ENCODE measurements at places on chromosomes 7 and 10.

DNA sequence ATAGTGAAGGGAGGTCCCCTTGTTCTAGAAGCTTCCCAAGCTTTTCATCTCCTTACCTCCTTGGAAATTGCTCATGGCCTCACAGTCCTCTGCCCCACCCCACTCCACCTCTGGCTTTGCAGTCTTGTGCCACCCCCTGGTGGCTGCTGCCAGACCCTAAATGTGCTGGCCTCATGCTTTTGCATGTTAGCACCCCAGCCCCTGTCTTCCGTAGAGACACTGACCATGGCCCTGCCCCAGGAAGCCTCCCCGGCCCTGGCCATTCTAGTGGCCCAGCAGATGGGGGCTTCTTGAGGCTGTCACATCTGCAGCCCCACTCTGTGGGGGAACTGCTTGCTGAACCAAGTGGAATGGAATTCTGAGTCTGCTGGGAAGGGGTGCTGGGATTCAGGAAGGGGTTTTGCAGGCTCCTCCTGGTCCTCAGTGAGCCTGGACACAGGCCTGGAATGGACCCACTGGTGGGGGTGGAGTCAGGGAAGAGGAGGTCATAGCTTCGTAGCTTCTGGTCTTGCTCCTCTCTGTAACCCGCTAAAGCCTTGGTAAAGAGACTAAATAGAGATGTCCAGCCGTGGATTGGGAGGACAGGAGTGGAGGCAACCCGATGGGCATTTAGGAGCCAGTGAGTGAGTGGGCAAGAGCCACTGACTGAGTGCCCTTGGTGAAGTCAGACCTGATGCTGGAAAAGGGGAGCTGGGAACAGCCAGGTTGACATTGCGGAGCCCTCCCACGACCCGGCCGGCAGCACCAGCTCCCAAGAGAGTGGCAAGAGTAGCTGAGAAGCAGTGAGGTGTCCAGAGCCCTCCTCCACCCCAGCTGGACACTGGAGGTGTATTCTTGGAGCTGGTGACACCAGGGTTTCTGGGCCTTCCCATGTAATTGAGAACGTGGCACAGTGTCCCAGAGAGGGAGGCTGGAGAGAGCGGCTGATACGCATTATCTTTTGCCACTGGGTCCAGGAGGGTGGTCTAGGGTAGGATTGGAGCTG is 20.9 kb downstream of the RAMP3 start:
- no peak for DNase-seq

GRCh38 chr7:131858611-131859010 is 302.2 kb upstream of the PODXL start:
- no peak for DNase-seq

DNA sequence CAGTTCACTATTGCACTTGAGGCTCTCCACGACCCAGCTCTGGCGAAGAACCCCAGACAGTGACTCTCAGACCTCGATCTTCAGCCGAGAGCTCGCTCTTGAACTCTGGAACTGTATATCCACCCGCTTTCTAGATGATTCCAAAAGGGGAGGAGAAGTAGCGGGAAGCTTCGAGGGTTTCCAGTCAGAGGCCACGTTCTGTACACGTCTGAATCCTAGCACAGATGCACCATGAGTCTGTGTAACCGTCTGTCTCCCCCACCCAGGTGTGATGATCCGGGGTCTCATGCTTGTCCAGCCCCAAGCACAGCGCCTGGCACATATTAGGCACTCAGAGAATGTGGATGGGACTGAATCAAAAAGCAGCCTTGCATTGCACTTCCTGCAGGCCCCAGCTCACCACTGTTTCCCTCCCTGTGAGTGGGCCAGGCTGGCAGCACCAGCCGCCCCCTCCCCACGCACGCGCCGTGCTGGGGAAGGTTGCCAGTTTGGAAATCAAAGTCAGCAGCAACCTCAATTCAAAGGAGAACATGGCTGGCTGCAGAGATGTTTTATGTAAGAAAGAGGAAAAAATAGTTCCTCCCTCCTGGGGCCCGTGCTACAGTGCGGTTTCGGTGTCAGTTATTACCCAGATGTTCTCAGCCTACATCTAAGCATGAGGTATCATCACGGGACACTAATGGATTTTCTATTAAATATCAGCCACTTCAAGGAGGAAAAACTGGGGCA is 5.7 kb downstream of the GRID2IP start:
- peak; percentile 63 for DNase-seq

- peak; percentile 11 for DNase-seq
Measured at GRCh38 chr10:11610826-11611247, 613 bp downstream of the USP6NL start.
